ENCODE measurements at places on chromosomes 6 and 20. TPM values are rescaled to one million over a fixed set of nuclear protein-coding genes. Genes with fewer than 3 reads are reported as not detected.

Gene PPIL6
- polyA plus RNA-seq: 19.1 TPM

Gene ELOVL2
- 8.4 TPM for polyA plus RNA-seq

Gene MRAP2
- 4.2 TPM for polyA plus RNA-seq

DNA sequence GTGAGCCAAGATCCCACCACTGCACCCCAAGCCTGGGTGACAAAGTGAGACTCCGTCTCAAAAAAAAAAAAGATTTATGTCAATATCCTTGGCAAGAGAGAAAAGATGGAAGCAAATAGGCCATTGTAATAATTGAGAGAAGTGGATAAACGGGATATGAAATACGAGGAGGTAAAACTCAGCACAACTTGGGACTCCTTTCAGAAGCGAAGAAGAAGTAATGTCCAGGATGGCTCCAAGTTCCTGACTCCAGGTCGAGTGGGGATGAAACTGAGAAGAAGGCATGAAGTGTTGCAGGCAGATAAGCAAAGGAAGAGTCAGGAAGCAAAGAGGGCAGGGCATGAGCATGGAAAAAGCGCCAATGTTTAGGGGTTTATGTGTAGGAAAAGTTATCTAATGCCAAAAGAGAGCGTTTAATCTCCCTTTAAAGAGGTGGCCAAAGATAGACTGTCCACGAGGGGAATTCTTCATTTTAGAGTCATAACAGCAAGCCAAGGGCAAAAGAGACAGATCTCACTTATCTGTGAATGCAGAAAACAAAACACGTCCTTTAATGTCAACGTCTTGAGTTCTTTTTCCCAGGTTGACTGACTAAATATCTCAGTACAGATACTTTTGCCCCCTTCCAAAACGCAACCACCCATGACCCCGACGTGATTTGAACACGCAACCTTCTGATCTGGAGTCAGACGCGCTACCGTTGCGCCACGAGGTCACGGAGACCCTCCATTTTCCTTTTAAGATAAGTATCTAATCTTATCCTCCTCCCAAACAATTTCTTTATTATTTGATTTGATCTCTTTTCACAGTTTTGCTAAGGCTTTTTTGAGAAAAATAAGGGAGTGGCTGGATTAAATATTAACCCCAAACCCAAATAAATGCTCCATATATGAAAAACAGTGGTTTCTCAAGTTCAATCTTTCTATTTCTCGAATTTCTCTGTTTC lies 46.3 kb upstream of the BTN3A2 start:
- DNase-seq: no peak

GRCh38 chr6:12001004-12001705 lies 11.0 kb upstream of the HIVEP1 start:
- DNase-seq: no peak

- DNase-seq: no peak
These were observed 31.4 kb upstream of the ID1 start for GRCh38 chr20:31573555-31574321.

Data from renal cortex interstitium (tissue), 15 donors.